Smooth muscle cell of the pulmonary artery (primary cell): ENCODE measurements at places on chromosomes 3 and 15. TPM values are rescaled to one million over a fixed set of nuclear protein-coding genes. Genes with fewer than 3 reads are reported as not detected.

TNFAIP8L3 gene
- 6.9 and 7.4 TPM in 2 replicates for total RNA-seq

SEMA3F gene
- total RNA-seq = 18.6 and 31.0 TPM in 2 replicates

ASB14 gene
- total RNA-seq = not detected in 2 replicates

SAMD7 gene
- not detected in 2 replicates for total RNA-seq

SPSB4 gene
- not detected in 2 replicates for total RNA-seq

UBAP1L gene
- 2.2 and 2.4 TPM in 2 replicates for total RNA-seq
